ENCODE measurements at places on chromosomes 5 and 9.

- no peak for DNase-seq
These were observed 30.7 kb downstream of the SPIN1 start for GRCh38 chr9:88418715-88419540.

GRCh38 chr5:86626149-86626548 lies 8.4 kb downstream of the COX7C start:
- DNase-seq = no peak

- no peak for DNase-seq
These were observed 25.8 kb downstream of the LPCAT1 start for GRCh38 chr5:1497795-1498622.

DNA sequence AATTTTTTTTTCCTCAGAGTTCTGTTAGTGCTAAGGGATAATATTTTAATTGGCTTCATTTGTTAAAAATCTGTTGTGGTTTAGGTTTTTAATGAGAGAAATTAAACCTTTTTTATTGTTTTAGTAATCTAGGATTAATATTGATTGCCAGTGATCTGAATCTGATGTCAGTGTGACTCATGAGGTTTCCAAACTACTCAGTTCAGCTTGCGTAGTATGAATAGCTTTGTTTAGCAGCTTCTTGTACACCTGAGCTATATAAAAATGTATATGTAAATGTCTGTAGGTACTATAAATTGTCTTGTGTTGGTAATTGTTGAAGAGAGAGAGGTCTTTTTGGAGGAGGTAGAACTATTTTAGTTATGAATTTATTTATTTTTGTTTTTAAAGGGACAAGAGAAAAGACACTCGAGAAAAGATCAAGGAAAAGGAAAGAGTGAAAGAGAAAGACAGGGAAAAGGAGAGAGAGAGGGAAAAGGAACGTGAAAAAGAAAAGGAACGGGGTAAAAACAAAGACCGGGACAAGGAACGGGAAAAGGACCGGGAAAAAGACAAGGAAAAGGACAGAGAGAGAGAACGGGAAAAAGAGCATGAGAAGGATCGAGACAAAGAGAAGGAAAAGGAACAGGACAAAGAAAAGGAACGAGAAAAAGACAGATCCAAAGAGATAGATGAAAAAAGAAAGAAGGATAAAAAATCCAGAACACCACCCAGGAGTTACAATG lies 26.3 kb downstream of the SREK1 start:
- no peak for DNase-seq

- no peak for DNase-seq
These were observed 132.9 kb downstream of the SREK1 start for GRCh38 chr5:66276986-66277385.

Measured in NCI-H82 (cell line).